ENCODE measurements at places on chromosomes 4 and X. TPM values are rescaled to one million over a fixed set of nuclear protein-coding genes. Genes with fewer than 3 reads are reported as not detected.
A peak's percentile ranks its signal among the peaks of the same experiment; 100 is the strongest.

Gene PNMA3
- 0.08 TPM for total RNA-seq

DNA sequence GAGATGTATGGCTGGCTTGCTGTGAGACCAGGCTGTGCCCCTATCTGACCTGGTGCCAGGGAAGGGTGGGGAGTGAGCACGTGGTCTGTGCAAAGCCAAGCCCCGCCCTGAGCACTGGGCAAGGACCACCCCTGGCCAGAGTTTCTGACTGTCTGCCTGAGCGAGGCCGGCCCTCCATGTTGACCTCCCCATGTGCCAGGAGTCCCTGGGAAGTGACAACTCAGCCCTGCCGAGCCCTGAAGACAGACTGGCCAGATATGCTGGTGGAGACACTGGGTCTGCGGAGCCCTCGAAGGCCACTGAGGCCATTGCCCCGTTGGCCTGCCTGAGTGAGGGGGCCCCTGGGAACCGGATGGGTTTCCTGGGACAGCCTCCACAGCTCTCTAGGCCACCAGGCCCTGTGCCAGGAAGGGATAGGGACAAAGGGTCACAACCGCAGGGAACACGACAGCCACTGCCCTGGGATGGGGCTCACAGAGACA is 7.1 kb upstream of the BGN start:
- peak; percentile 16 for ATAC-seq

Gene RAB40AL
- 0.68 TPM for total RNA-seq

GRCh38 chrX:22296871-22297270 is 24.2 kb downstream of the CBLL2 start:
- ATAC-seq, result no peak

GRCh38 chr4:15833801-15834200 is 55.7 kb downstream of the CD38 start:
- ATAC-seq, result peak; percentile 59

- ATAC-seq, result no peak
Observed at GRCh38 chrX:78527263-78527662, 131.9 kb downstream of the RTL3 start.

Gene FHDC1
- 5.9 TPM for total RNA-seq

DNA sequence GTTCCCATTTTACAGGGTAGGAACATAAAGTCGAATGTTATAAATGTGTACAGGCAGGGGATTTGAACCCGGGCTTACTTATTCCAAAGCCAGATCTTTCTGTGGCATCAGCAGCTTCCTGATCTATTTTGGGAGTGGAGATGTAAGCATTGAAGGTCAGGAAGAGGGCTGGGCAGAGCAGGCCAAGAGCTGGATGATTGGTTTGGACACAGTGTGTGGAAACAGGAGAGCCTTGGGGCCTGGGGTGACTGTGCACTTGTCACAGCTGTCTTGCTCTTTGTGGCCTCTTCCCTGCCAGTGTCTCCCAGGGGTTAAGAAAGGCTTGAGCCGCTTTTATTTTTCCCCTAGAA is 127.9 kb upstream of the ENPP6 start:
- no peak for ATAC-seq

Gene PHEX
- total RNA-seq, result 0.36 TPM

DNA sequence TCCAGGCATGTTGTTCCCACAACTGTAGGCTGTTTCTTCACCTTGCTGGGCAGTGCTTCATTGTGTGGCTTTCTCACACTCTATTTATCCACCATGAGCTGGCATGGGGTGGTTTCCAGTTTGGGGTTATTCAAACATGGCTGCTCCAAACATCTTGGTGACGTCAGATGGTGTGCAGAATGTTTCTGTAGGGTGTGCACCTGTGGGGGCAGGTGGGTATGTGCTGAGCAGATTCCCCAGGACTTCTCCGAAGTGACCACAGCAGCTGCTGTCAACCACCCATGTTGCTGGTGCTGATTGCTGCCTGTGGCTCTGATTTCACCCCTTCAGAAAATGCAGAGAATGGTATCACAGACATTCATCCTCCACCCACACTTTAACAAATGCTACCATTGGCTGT is 5.0 kb upstream of the PSAPL1 start:
- ATAC-seq, result no peak

Gene CT45A10
- not detected for total RNA-seq

GRCh38 chr4:140255467-140255866 is 101.5 kb upstream of the MAML3 start:
- ATAC-seq, result no peak

GRCh38 chr4:110119337-110119736 is 79.1 kb downstream of the ELOVL6 start:
- peak; percentile 99 for ATAC-seq

Gene CT83
- total RNA-seq, result not detected

Gene FAM53A
- 0.92 TPM for total RNA-seq

Gene METAP1
- 75.4 TPM for total RNA-seq

- ATAC-seq, result no peak
Observed at GRCh38 chr4:70671091-70671490, 4.8 kb upstream of the JCHAIN start.

DNA sequence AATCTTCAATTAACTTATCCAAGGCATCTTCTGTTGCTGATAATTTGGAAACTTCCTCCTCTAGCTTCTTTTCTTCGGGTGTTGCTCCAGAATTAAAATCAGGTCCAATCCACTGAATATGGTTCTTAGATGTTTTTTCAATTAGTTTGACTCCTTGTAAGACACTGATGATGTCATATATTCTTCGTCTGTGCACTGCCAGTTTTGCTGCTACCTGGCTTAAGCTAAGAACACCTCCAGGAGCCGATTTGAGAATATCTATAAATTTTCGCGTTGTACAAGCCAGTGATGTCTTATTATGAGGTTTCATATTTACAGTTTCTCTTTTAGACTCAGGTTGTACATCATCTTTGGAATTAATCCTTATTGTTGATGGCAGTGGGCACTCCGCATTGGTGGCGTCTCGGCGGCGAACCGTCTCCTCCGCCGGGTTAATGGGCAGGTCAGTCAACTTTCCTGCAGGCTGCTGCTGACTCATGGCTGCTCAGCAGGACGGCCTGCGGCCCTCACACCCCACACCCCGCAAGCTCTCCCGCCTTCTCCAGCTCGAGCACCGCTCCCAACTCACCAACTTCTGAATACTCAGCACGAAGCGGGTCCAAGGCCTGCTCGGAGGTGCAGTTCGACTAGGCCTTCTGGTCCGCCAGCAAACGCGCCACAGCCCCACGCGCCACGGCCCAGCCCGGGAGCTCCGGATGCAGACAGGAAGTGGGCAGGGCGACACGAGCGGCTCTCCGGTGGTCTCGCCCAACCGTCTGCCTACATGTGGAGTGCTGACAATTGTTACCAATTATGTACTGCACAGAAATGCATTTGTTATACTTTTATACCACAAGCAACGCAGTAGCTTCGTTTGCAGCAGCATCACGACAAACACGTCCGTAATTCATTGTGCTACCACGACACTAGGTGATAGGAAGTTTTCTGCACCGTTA is 49.2 kb upstream of the FHL1 start:
- ATAC-seq, result no peak

- ATAC-seq, result peak; percentile 83
Observed at GRCh38 chr4:1215141-1216075, 33.5 kb downstream of the CTBP1 start.

DNA sequence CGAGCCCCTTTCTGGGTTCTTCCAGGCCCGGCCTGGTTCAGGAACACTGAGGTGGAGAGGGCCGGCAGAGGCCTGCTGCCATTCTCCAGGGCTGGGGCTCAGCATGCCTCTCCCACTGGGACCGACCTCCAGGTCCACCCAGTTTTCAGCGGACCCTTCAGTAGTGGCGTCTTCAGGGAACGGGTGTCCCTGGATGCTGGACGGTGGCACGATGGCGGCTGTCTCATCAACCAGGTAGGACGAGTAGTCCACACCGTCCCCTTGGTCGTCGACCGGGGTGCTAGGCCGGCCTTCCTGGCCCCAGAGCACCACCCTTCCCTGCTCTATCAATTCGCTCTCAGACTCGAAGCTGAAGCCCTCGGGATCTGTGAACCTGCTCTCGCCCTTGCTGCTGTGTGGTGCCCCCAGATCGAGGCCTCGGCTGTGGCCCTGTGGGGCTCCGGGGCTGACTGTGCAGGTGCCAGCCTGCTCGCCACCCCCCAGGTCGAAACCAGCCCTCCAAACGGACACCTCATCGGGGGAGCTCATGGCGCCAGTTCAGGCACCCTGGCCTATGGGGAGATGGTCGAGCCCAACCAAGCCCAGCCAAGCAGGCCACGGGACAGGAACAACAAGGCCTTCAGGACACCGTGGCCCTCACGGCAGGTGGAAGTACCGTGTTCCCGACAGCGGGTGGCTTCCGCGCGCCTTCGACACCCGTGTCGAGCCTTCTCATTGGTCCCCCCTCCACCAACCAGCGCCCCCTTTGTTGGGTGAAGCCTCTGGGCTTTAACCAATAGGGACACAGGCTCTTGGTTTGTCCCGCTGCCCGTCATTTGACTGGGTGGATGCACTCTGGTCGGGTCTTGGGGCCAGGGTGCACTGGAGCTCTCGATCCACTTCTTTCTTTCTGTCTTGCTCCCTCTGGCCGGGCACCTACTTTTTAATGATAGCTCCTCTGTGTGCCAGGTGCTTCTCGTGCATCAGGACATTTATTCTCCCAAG is 814 bp upstream of the LOC101059915 start:
- ATAC-seq, result no peak

DNA sequence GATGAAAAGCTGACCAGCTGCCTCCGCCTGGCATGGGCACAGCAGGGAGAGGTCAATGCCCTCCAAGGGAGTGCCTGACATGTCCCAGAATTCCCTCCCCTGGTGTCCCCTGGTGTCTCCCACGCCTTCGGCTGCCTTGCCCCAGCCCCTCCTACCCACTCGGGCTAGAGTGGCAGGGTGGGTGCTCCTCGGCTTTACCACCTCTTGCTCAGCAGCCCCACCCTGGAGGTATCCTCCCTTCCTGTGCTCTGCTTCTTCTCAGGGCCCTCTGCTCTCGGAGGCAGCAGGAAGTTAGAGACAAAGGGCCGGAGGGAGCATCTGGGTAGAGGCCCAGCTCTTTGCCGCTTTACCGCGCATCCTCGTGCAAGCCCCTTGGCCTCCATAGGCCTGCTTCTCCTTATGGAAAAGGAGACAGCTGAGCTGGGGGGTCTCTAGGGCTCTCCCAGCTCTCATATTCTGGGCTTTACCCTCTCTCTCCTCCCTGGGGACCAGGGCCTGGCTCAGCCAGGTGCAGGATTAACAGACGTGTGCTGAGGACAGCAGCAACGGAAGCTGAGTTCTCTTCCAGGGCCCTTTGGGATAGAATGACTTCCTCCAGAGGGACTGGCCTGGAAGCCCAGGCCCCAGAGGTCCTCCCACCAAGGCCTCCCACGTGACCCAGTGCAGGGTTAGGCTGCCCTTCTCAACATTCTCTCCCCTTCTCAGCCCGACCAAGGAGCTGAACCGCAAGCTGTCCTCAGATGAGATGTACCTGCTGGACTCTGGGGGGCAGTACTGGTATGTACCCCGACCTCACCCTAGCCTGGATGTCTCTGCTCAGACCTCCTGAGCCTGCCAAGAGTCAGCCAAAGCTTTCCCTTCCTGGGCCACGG is 17.2 kb downstream of the XPNPEP2 start:
- ATAC-seq, result no peak

DNA sequence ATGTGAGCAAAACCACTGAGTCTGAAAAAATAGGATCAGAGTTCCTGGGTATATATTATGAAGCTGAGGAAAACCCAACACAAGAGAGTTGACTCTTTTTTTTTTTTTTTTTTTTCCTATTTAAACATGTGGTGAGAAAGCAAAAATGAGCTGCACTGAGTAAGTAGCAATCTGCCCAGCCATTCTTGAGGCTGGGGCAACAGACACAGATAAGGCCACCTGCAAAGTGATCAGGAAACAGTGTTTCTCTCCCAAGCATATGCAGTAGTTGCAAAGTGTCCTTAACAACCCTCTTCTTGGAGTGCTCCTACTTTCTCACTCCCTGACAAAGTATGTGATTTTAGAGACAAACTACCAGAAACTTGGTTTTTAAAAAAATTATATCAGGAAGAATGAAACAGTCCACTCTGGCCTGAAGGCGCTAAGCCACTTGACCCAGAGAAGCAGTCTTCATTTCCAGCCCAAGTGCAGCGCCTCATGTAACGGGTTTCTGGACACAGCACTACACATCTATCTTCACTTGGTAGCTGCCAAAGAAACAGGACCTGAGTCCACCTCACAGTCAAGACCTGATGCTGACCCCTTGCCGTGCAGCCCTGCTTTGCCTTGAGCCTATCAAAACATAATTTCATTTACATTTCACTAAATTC is 124.6 kb upstream of the MAP3K15 start:
- ATAC-seq, result no peak

Gene NUP62CL
- 1.7 TPM for total RNA-seq

Gene AFF2
- 0.24 TPM for total RNA-seq

GRCh38 chr4:88522702-88523324 is 763 bp downstream of the PYURF start:
- no peak for ATAC-seq

Measured in esophagus mucosa (tissue), 1 donor.